Central memory CD4-positive, alpha-beta T cell (primary cell): ENCODE measurements at places on chromosomes 7 and 10.

DNA sequence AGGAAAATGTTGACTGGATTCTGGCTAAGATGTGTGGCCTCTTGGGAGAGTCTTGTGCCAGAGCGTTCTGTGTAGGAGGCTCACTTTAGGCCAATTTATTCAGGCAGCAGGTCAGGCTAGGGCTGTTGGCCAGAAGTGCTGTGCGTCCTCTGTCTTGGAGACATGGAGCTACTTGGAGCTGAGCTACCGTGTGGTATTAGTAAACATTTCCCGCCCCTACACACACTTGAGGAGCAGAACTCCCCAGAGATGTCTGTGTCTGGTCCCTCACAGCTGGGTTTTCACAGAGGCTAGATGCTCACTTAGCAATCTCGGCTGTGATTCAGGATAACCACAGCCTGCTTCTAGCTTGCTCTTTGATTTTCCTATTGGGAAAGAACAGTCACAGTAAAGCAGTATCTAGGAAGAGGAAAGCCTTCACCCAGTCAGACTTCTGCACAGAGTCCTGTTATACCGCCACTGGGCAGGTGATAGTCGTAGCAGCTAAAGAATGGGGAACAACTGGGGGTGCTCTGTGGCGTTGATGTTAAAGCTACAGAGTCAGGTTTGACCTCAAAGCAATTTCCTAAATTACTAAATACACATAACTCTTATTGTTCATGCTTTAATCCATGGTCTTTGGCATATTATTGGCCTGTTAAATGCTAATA lies 86.7 kb downstream of the MDFIC start:
- DNase-seq: no peak

- no peak for DNase-seq
Measured at GRCh38 chr10:44934416-44935200, 23.5 kb downstream of the TMEM72 start.

- DNase-seq: no peak
Measured at GRCh38 chr7:144118341-144118740, 4.6 kb upstream of the OR2A14 start.

GRCh38 chr7:9026121-9026520 lies 592.7 kb downstream of the NXPH1 start:
- no peak for DNase-seq

DNA sequence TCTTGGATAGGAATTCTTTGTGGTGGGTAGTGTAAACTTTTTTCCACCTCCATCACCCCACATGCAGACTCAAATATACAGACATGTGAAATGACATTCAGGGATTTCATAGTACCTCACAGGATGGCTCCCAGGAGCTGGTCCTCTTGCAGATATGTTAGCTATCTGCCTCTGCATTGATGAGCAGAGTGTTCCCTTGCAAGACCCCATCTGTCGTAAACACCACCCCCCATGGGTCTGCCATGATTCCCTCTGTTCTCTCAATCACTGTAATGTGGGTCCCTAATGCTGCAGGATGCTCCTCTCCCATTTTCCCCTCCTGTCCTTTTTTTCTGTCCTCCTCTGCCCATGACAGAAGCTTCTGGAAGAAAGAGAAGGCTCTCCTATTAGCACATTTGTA lies 391.2 kb upstream of the PODXL start:
- no peak for DNase-seq

DNA sequence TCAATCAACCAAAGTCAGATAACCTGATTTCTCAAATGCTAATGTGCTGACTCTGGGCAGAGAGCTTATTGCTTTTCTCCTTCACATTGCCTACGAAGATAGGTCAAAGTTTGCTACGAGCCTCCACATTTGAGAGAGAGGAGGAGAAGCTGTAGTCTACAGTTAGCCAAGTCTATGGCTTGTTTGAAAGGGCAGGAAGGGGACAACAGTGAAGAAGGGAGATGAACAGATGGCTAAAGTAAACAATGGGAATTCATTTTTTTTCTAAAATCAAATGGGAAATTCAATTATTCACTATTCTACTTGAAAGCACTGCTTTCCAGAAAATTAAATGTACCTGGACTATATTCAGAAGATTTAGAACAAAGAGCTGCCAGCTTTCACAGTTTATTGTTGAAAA lies 126.7 kb upstream of the C1QL3 start:
- DNase-seq: no peak

DNA sequence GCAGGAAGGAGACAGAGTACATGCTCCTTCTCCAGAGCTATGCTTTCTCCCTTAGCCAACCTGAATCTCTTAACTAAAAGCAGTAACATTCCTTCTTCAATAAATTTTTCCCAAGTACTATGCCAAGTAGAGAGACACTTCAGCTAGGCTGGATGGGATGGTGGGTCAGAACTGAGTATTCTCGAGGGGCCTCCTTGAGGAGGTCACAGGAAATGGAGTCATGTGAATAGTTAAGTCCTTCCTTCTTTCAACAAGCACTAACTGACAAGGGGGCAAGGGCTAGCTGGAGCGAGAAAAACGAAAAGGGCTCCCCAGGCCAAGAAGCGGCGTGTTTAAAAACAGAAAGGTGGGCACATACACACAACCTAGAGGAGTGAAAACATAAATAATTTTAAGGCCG lies 5.5 kb downstream of the RSU1 start:
- no peak for DNase-seq

DNA sequence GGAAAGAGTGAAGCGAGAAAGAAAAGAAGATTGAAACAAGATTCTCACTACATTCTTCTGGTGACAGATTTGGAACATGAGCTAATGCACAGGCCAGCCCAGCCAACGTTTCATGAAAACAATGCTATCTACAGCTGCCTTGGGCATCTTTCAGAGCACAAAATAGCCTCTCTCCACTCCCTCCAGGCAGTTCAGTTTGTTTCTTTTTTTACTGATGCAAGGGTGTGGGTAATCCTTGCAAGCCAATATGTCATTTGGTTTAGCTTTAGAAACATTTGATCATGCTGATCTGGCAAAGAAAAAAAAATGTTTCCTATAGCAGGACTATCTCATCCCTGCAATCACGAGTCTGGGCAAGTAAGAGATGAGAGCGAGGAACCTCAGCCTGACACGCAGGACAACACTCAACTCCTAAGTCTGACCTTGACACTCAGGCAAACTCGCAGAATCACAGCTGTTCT lies 35.9 kb downstream of the SVIL start:
- no peak for DNase-seq

DNA sequence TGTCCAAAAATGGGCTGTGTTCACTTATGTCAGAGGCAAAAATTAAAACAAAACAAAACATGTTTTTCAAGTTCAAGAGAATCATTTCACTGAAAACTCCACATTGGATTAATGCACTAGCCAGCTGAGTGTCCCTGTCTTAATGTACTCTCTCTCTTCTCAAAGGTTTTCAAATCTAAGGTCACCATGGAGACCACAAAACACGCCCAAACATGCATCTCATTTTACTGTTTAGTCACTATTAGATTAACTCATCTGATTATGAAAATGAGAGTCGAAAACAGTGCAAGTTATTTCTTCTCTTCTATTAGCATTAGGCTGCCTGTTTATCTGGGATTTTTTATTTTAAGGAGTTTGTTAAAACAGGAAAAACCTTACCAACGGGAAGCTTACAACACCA lies 70.8 kb upstream of the ASAH2 start:
- no peak for DNase-seq

- no peak for DNase-seq
Measured at GRCh38 chr10:114174695-114175188, 739 bp upstream of the CCDC186 start.

- DNase-seq: no peak
Measured at GRCh38 chr10:114352653-114353298, 51.5 kb downstream of the AFAP1L2 start.

DNA sequence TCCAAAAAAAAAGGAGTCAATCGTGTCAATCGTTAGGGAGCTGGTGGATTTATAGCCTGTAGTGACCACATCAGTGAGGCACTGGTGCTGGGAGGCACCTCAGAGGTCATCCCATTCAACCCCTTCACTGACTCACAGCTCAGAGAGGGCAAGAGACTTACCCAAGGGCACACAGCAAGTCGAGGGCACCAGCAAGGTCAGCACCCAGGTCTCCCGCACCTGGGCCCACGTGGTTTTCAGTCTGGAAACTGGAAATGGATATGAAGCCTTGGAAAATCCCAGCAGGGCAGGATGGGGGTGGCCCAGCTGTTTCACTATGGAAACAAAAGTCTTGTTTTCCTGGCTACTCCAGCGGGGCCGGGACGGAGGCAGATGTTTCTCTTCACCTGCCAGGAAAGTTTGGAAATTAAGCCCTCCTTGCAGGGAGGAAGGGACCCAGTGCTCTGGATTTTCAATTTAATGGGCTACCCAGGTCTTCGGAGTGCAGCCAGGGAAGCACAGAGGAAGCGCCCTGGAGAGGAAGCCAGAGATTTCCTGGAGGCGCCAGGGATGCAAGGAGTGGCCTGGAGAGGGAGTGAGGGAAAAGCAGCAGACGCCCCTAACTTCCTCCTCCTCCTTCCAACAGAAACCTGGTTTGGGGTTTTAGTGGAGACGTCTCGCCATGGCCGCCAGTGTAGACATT lies 157.2 kb upstream of the TNRC18 start:
- DNase-seq: no peak

- DNase-seq: peak; percentile 50
Measured at GRCh38 chr7:92835851-92836488, 403 bp downstream of the CDK6 start.

DNA sequence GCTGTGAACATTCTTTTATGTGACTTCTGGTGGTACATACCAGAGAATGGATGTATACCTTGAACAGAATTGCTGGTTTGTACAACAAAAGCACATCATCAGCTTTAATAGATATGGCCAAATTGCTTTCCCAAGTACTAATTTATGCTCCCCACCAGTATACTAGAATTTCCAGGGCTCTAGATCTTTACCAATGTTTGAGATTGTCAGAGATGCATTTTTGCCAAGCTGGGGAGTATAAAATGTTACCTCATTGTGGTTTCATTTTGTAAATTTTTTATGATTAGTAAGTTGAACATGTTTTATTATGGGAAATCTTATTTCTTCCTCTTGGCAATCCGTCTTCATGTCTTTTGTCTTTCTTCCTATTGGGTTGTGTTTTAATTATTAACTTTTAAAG lies 179.9 kb upstream of the TMEM106B start:
- no peak for DNase-seq

DNA sequence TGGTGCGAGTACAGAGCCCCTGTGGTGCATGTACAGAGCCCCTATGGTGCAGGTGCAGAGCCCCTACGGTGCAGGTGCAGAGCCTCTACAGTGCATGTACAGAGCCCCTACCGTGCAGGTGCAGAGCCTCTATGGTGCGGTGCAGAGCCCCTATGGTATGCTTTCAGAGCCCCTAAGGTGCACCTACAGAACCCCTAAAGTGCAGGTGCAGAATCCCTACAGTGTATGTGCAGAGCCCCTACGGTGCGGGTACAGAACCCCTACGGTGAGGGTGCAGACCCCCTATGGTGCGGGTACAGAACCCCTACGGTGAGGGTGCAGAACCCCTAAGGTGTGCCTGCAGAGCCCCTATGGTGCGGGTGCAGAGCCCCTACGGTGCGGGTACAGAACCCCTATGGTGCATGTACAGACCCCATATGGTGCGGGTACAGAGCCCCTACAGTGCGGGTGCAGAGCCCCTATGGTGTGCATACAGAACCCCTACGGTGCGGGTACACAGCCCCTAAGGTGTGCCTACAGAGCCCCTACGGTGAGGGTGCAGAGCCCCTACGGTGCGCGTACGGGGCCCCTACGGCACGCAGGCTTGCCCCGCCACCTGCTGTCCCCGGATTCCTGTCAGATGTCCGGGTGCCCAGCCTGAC lies 53.5 kb downstream of the MGMT start:
- DNase-seq: no peak

GRCh38 chr7:129252128-129252527 lies 27.3 kb downstream of the AHCYL2 start:
- no peak for DNase-seq

- DNase-seq: peak; percentile 6
Measured at GRCh38 chr10:79116368-79116767, 47.6 kb downstream of the ZMIZ1 start.
